ENCODE measurements at places on chromosomes 1 and 21. TPM values are rescaled to one million over a fixed set of nuclear protein-coding genes. Genes with fewer than 3 reads are reported as not detected.

The TFF2 gene
- total RNA-seq: not detected

DNA sequence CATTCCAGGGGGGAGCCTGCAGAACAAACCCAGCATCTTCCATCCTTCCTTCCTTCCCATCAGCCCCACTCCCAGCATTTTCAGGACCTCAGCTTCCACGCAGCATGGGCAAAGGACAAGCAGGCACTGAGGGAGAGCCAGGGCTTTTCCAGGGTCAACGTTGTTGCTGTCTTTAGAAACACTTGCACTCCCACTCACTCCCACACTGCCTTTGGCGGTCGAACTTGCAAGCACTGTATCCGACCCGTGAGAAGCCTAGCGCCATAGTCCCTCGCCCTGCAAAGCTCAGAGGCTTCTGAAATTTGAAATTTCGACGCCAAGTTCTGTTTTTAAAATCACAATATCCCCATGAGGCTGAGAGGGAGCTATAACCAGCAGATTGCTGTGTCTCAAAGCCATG is 47.4 kb downstream of the KCNAB2 start:
- no peak for DNase-seq

DNA sequence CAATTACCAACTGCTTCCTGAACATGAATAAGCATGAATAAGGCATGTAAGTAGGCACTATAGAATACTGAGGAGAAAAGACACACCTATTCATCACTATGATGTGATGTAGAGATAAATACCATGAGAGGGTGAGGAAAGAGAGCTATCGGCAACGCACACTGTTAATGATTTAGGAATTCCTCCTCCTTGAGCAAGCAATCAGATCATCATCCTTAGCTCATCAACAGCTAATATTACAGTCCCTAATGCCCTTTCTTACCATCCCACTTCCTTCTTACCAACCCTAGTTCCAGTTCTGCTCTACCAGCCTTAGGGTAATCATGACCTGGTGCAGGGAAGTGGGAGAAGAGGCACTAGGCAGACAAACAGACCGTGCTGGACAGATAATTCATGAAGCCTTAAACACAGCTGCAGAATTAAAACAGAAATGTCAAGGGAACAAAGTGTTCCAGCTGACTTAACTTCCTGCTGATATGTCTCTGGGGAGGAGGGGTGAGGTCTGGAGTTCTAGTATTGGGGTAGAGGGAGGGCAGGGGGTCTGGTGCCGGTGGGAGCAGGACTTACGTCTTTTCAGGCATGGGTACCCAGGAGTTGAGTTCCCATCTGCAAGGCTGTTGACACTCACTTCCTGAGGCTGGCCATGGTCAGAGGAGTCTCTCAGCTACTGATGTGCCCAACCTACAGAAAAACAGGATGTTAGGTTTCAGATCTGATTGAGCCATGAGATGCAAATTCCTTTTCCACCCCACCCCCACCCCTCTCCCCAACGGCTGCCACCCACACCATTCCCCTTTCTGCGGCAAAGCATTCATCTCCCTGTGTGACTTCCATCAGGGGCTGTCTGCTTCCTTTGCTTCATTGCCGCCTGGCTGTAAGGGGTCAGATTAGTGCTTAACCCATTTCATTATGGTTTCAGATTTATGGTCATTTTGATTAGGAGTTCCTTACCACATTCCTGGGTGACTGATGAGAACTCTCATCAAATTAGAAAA is 12.6 kb upstream of the RCSD1 start:
- no peak for DNase-seq

- DNase-seq: no peak
Measured at GRCh38 chr1:228734881-228735801, at the start of gene RHOU. TSS of gene RHOU (plus strand) at chr1:228735479. CDS start at chr1:228735743, 264 bp downstream.

DNA sequence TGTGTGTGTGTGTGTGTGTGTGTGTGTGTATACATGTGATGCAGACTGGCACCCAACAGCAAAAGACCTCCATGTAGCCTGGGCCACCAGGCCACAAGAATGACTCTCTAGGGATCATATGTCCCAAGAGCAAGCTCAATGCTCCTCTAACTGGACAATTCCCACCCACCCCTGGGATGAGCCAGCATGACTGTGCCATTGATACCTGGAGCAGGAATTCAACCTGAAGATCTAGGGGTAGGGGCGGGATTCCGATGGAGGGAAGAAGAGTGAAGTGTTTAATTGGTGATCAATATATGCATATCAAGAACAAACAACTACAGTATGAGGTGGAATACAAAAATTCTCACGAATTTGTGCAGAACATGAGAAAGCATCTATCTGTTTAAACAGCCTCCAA is 136.2 kb downstream of the PSMG1 start:
- DNase-seq: no peak

All from chondrocyte (in vitro differentiated cells).